ENCODE measurements at places on chromosomes 6 and 20.

DNA sequence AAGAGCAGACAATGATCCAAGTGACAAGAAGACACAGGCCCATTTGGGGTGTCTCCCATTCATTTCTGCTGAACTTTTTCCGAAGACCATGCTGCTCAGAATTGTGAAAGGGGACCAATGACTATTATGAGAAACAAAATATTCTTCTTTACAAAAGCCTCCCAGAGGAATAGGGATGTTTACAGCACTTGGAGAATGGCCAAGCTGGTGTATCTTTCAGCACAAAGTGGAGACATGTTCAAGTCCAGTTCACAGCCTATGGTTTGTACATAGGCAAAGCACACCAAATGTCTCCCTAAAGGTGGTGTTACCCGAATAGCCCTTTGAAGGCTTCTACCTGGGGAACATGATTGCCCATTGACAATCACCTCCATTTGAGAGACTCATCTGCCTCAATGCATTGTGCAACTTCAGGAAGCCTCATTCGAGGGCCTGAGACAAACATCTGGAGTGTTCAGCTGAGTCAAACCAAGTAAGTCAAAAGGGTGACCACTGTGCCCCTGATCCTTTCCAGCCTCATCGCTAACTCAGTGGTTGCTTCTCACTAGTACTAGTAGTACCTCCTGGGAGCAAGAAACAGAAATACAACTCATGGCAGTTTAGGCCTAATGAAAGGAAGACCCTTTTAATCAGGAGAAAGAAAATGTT is 451.0 kb upstream of the MARCKS start:
- DNase-seq: no peak

DNA sequence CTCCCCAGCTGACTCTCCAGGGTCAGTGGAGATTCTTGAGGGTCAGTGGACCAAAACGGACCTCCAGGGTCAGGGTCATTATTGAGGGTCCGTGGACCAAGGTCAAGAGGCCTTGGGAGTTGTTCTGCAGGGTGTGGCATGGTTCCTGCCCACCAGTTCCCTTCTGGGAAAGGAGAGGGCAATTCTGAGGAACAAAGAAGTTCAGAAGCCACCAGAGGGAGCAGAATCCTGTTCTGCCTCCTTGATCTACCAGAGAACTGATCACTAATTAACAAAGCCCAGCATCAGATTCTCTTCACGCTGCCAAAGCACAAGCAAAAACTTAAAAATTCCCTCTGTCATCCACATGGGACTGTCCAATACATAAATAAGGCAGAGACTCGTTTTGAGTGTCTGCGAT is 263.4 kb downstream of the DHX35 start:
- no peak for DNase-seq

- no peak for DNase-seq
These were observed 143.2 kb upstream of the TENT5A start for GRCh38 chr6:81895511-81896185.

DNA sequence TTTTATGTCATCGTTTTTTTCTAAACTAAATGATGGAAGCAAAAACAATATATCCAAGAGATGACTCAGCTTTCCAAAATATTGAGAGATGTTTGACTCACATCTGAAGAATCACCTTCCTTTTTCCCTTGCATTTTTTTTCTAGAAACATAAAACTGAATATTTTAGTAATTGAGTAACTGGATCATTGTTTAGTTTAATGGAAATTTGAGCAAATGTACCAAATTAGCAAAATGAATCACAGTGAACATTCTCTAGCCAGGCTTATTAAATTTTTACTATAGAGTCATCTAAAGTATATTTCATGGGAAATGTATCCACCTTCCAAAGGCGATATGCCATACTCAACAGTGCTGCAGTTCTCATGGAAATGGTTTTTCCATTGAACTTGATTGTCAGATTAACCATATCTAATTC is 145.5 kb downstream of the TENT5A start:
- DNase-seq: no peak

- DNase-seq: no peak
These were observed 13.0 kb upstream of the MUC22 start for GRCh38 chr6:30997301-30997700.

DNA sequence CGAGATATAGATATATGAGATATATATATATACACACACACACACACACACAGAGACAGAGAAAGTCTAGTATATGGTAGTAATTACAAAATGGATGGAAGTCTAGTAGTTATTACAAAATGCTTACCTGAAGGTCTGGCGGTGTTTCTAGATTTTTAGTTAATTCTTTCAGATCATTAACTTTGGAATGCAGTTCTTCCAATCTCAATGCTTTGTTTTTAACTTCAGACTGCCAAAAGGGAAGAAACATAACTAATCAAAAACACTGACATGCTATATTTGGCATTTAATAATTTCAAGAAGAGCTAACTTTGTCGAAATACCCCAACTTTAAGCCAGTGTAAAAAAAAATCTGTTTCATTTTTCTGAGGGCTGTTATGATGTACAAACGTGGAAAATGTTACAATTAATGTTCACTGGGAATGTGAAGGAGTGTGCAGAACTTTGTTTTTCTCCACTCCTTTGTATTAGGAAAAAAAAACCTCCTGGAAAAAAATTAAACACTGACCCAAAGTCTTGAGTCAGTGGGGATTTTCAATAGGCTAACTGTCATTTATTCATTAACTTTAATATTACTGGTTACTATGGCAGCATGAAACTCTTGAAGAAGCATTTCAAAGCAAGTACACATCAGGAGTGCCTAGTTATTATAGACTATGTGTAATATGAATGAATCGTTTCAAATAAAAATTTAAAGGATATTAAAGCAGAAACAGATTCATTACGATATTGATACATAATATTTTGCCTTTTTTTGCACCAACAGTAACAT is 232.9 kb downstream of the SYNE1 start:
- no peak for DNase-seq

DNA sequence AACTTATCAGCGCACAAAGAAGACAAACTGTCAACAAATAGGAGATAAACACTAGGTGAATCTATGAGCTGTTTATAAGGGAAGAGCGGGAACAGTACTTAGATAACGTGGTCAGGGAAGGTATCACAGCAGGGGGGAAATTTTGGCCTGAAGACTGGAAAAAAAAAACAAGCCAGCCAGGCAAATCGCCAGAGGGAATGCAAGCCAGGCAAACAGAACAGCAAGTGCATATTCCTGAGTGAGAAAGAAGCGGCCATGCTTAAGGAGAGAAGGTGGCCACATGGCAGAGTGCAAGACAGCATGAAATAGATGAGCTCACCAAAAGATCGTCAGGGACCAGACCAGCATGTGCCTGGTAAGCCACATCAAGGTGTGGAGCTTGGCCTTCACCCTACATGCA is 466.5 kb upstream of the ARID1B start:
- DNase-seq: no peak

GRCh38 chr6:158516098-158516497 is 43.8 kb upstream of the TMEM181 start:
- DNase-seq: peak; percentile 65

- no peak for DNase-seq
These were observed 122.0 kb downstream of the CDK19 start for GRCh38 chr6:110693296-110693695.

DNA sequence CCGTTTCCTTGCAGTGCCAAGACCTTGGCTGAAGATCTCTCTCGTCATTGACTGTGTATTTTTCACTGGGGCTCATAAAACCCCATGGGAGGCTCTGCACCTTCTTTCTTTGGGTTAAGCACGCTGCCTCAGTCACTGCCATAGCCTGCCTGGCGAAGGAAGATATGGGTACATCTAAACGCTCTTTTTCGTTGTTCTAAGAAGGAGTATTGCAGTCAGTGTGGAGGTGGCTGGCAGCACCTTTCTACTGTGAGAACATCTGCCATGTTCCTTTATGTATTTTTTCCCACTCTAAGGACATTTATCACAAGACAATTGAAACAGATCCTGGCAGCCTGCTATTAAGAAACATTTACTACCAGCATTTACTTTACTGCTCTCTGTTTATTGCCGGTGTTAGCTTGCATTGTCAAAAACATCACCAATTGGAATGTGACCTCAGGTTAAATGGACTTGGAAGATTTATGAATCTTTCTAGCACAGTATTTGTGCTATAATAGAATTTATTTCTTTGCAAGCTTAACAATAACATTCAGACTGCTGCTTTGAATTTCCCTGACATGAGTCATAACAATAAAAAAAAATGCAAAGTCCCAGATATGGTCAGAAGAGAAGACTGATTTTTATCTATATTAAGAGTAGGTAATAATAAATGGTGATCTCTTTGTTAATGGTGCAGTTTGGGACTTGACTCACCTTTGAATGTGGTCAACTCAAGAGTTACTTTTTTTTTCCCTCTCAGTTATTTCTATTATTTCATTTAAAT is 62.2 kb upstream of the CLDN20 start:
- DNase-seq: peak; percentile 77

GRCh38 chr20:48787861-48788375 is 39.9 kb downstream of the PREX1 start:
- no peak for DNase-seq

DNA sequence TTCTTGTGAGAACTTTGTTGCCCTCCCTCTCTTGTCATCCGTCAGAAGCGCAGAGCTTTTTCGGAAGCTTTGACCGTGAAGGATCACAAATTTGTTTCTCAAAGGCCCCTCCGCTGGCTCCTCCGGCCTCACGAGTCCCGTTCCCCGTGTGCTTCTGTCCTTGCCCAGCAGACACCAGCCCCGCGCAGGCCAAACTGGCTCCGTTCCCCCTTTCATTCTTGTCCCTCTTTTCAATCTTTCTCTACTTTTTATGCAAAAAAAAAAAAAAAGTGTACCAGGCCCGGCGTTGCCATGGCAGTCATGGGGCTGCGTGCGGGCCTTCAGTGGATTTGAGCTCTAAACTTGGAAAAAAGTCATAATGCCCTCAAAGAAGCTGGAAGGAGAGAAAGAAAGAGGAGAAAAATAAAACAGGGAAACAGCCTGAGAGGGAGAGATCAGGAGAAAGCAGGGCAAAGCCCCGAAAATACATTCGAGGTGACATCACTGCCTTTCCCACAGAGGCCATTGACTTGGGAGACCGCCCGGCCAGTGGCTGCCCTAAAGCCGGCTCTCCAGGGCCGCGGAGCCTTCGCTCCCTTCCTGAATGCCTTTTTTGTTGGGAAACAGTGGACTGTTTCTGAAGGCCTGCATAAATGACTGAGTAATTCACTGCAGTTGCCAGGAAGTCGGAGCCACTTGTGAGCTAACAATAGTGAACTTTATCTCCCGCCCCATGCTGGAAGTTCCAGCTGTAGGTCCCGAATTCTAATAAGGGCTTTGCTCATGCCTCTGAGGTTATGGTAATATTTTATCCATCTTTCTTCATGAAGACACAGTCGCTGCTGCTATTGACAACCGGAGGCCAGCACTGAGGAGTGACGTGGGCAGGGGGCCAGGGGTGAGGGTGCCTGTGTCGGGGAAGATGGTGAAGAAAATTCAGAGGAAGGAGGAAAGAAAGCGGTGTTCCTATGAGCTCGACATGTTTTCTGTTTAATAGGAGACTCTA is 670.9 kb downstream of the QKI start:
- peak; percentile 21 for DNase-seq

GRCh38 chr20:31712564-31713311 is 9.9 kb downstream of the BCL2L1 start:
- peak; percentile 44 for DNase-seq

DNA sequence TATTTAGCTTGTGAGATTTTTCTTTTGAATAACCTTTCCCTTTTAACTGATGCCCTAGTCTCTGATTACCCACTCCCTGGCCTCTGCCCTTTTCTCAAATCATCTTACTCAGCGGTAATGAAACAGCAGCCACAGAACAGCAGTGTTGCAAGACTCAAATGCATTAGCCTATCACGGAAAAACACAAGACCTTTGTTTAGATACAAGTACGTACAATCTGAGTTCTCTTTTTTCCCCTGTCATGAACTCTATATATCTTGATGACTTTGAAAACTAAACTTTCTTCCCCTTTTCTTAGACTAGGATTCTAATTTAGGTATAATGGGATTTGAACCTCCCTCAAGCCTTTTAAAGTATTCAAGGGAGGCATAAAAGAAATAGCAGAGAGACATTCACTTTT is 1034.9 kb downstream of the EYS start:
- DNase-seq: no peak

DNA sequence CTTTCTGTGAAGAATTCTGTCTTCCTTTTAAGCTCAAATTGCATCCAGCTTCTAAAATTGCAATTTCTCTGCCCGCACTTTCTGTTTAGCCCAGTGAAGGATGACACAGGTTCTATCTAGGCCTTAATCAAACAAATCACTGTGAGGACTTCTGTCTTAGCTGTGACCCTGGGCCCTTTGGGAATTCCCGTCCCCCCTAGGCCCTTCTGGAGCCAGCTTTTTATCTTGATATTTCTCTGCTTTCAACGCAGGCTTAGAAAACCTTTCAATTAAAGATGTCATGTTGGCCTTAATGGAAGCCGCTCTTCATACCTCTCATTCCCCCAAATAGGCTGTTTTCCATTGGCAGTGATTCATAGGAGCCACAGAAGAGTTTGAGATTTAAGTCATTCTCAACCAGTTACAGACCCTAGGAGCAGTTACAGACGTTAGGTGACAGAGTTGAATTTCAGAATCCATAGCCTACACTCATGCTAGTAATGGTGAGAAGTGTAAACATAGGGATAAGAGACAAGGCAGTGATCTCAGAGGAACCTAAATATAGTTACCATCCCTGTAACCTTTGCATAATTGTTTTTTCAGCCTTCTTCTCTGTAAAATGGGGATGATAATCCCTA is 74.8 kb upstream of the FLRT3 start:
- no peak for DNase-seq

- DNase-seq: no peak
These were observed 36.3 kb downstream of the PDE10A start for GRCh38 chr6:165626711-165627110.

DNA sequence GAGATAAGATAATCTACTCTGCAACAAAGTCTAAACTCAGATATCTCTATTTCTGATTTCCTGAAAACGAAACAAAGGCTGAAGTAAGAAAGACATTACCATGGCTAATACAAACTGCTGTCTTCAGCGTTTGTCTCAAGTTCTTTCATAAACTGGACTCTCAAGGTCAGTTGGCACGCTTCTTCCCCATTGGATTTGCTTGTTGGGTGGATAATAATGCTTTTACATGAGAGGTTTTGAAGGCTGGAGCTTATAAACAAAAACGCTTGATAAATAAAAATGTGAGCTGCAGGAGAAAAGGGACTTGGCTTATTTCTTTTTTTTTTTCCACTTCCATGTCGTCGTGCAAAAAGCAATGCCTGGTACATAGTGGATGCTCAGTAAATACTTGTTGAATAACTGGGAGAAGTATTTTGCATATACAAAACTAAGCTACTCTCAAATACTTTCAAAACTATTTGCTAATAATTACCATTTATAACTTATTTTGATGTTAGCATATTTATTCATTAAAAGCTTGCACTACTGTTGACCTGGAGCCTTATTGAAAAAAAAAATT is 65.7 kb upstream of the EEF1A1 start:
- peak; percentile 62 for DNase-seq

GRCh38 chr20:50266293-50267040 is 75.8 kb downstream of the CEBPB start:
- no peak for DNase-seq

Data from large intestine (tissue), 12 donors.